ENCODE measurements at places on chromosomes 5 and 9. TPM values are rescaled to one million over a fixed set of nuclear protein-coding genes. Genes with fewer than 3 reads are reported as not detected.

The GALNT12 gene
- 7.4 TPM for polyA plus RNA-seq

DNA sequence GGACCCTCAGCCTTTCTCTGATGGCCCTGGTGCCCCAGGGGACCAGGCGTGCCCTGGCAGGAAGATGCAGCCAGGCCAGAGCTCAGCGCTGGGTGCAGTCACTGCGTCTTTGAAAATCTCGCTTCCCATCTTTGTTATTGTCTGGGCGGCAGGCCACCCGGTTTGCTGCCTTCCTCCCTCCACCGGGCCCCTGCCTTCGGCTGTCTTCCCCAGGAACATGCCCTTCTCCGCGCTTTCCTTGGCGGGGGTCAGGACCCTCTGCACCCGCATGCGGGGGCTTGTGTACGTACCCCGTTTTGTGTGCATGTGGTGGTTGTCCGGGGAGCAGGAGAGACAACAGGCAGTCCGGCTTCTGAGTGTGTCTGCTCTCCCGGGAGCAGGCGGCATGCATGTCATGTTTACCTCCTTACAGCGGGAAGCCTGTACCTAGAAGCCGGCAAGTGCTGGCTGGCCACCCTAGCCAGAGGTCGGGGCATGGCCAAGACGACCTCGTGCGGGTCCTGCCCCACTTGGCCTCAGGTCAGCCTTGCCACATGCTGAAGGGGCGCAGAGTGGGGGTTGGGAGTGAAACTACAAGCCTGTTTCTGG, 49.5 kb downstream of the DAB2IP start:
- DNase-seq, result no peak
- H3K27me3 ChIP-seq, result no peaks in the 10 kb centered on the region
- no peak overlapping the region for H3K27ac ChIP-seq
- H3K4me3 ChIP-seq, result peak overlapping the region; percentile 76
- H3K36me3 ChIP-seq, result no peaks in the 10 kb centered on the region
- peaks cover 51% of the 10 kb centered on the region for H3K4me1 ChIP-seq

DNA sequence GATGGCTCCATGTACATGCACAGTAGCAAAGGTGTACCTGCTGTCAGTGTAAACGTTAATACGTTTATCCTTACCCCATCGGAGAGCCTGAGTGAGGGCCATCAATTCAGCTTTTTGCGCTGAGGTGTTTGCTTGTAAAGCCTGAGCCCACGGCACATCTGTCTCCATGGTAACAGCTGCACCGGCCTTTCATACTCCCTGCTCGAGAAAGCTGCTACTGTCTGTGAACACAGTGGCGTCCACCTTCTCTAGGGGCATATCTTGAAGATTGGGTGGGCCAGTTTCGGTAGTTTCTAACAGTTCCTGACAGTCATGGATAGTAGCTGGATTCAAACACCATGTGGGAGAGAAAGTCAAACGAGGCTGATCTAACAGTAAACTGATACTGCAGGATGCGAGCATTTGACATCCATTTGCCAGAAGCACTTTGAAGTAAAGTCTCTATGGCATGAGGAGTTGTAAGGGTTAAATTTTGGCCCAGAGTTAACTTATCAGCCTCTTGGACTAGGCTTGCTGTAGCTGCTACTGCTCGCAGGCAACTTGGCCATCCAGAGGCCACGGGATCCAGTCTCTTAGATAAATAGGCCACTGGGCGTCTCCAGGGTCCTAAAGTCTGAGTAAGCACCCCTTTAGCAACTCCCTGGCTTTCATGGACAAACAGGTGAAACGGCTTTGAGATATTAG, 21.0 kb upstream of the RHOBTB3 start:
- no peaks in the 10 kb centered on the region for H3K27me3 ChIP-seq
- H3K4me1 ChIP-seq, result peaks cover 6% of the 10 kb centered on the region
- H3K27ac ChIP-seq, result no peak overlapping the region
- no peak for DNase-seq
- no peaks in the 10 kb centered on the region for H3K36me3 ChIP-seq

The CPEB4 gene
- polyA plus RNA-seq, result 6.8 TPM

The BTNL8 gene
- polyA plus RNA-seq, result not detected

The PCDH12 gene
- 0.02 TPM for polyA plus RNA-seq

GRCh38 chr9:134263596-134263995, 62.7 kb upstream of the RXRA start:
- H3K36me3 ChIP-seq, result no peaks in the 10 kb centered on the region
- DNase-seq, result no peak
- no peak overlapping the region for H3K27ac ChIP-seq
- H3K4me1 ChIP-seq, result no peaks in the 10 kb centered on the region

DNA sequence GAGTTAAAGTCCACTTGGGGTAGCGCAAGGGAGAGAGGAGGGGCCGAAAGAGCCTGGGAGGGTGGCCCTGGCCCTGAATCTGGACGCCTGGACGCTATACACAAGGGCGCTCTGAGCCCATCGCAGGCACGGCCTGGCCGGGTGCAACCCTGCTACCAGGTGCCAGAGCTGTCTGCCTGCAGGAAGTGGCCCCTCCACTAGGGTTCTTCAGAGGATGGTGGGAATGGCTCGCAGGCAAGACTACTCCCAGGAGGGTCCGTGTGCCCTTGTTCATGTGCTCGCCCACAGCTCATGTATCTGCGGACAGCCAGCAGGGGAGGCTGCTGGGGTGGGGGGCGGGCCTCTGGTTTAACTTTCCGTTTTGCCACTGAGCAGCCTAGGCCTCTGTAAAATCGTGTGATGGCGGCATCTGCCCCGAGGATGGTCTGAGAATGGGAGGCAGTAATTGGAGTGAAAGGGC, 1.4 kb upstream of the NKD2 start:
- peaks cover 2% of the 10 kb centered on the region for H3K4me1 ChIP-seq
- H3K36me3 ChIP-seq, result no peaks in the 10 kb centered on the region
- DNase-seq, result no peak
- H3K27ac ChIP-seq, result no peak overlapping the region
- no peak overlapping the region for H3K4me3 ChIP-seq
- H3K27me3 ChIP-seq, result peaks cover 70% of the 10 kb centered on the region

GRCh38 chr5:147321569-147321968, 86.7 kb downstream of the STK32A start:
- H3K36me3 ChIP-seq, result no peaks in the 10 kb centered on the region
- no peaks in the 10 kb centered on the region for H3K4me1 ChIP-seq
- no peak overlapping the region for H3K4me3 ChIP-seq
- no peak overlapping the region for H3K27ac ChIP-seq

GRCh38 chr5:125298258-125298657, 551.8 kb upstream of the ZNF608 start:
- H3K4me1 ChIP-seq, result peaks cover 11% of the 10 kb centered on the region
- H3K27me3 ChIP-seq, result no peaks in the 10 kb centered on the region
- no peak overlapping the region for H3K27ac ChIP-seq
- DNase-seq, result no peak

The PCDHGA5 gene
- 0.57 TPM for polyA plus RNA-seq

DNA sequence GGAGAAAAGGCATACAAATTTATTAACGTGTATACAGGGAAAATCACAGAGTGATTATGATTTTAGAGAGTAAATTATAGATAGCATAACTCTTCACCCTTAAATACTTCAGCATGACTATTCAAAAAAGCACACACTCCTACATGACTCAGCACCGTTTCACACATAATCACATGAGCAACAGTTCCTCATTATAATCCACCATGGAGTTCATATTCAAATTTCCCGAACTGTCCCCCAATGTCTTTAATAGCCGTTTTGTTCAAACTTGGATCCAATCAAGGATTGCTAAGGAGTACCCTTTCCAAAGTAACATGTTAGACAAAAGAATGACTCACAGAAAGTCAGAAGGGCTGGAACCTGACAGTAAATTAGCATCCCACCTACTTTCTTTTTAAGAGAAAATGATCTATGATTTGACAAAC, 32.1 kb downstream of the RAPGEF1 start:
- no peak overlapping the region for H3K27ac ChIP-seq
- no peak overlapping the region for H3K4me3 ChIP-seq
- H3K4me1 ChIP-seq, result peaks cover 29% of the 10 kb centered on the region
- no peaks in the 10 kb centered on the region for H3K27me3 ChIP-seq
- no peak for DNase-seq
- H3K36me3 ChIP-seq, result no peaks in the 10 kb centered on the region

Measured in SK-N-SH (cell line).